Activated CD4-positive, alpha-beta T cell treated with anti-CD3 and anti-CD28 coated beads, Interleukin-2, Interleukin-6, amounts not matched to agents 100 ng/mL and 50 ng/mL, durations not matched to agents 16 hours and 8 hours (primary cell): ENCODE measurements at places on chromosomes 2 and 18.
A peak's percentile ranks its signal among the peaks of the same experiment; 100 is the strongest.

DNA sequence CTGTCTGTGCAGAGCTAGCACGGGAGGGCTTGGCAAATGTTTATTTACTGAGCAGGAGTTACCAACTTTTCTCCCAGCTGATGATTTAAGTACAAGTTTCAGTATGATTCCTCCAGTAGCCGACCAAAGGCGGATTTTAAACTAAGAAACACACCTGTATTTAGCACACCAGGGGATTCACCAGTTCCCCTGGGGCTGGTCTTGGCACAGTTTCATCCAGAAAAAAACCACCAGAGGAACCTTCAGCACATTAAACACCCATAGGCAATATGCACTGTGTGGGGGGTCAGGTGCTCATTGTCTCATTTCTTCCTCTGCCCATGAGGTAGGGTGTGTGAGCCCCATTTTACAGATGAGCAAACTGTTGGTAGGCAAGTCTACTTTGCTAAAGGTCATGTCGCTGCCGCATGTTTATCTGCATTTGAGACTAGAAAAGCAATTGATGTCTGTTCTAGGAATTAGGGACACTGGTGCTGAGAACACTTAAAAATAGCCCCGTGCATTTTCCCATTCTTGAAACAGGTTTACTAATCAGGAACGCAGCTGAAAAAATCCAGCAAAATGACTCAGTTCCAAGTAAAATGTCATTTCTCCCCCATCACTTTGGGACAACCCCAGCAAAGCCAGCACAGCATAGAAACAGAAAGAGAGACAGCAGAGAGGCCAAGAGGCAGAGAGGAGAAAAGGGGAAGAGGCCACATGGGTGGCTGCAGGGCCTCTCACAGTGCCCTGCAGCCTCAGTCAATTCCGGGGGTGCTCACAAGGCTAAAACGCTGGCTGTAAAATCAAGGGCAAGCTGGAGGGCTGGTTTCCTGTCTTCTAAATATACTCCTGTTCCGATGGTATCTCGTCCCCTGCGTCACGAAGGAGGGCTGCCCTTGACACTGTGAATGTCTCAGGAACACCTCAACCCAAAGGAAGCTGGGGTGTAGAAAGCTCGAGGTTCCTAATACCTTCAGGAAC is 166.8 kb upstream of the ID2 start:
- DNase-seq: peak; percentile 74

GRCh38 chr2:71534201-71534600 is 80.8 kb downstream of the DYSF start:
- no peak for DNase-seq

GRCh38 chr2:217113491-217113890 is 253.6 kb upstream of the TNP1 start:
- DNase-seq: no peak

GRCh38 chr2:104430359-104430740 is 423.6 kb upstream of the POU3F3 start:
- no peak for DNase-seq

DNA sequence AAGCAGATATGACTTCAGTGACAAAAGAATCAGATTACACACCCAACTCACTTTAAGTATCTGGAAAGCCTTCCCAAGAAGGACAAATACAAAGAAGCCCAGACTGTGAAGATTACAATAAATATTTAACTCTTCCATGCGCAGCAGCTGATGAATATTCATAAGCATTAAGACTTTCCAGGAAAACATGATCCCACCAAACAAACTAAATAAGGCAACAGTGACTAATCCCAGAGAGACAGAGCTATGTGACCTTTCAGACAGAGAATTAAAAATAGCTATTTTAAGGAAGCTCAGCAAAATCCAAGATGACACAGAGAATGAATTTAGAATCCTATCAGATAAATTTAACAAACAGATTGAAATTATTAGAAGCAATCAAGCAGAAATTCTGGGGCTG is 108.2 kb upstream of the UBE2E3 start:
- DNase-seq: no peak

DNA sequence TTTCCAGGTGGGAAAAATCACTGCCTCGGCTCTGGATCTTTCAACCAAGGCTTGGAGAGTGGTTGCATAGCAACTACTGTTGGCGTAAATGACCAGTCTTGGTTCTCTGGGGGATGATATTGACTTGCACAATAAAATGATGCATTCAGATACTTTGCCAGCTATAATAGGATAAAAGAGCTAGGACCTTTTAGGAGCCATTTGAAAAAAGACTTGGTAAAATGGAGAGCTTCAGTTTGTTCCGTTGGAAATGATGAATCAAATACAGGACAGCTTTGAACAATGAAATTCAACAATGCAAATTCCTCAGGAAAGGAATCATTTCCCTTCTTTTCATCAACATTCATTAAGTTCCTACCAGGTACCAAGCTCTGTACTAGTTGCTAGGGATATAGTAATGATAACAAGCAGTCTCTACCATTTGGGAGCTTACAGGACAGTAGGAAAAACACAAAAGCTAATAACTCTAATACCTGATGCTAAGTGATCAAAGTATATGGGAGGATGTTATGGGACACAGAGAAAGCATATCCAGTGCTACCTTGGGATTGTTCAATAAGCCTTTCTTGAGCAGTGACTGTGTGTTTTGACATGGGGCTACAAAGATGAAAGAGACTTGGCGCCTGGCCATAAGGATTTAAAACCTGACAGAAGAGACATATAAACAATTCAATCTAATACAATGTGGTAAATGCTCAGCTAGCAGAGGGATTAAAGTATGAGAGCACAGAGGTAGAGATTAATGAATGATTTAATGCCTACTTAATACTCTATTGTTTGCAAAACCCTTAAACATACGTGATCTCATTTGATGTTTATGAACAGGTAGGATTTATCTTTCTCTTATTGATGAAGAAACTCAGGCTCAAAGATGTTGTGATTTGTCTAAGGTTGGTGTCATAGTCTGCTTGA is 110.7 kb downstream of the QPCT start:
- no peak for DNase-seq

DNA sequence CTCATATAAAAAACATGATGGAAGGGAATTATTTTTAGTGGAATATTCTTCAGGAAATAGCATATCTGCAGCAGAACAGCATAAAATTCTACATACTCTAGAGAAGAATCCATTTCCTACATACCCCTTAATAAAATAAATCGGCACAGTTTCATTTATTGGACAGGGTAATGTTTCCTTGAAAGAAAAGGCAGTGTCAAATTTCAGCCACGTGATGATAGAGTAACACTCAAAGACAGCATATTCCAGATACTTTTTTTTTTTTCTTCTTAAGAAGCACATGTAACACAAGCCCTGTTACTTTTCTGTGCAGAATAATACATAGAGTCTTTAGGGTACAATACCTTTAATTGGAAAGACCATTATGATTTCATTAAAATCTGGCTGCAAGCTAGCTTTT is 204.4 kb downstream of the SRBD1 start:
- no peak for DNase-seq

DNA sequence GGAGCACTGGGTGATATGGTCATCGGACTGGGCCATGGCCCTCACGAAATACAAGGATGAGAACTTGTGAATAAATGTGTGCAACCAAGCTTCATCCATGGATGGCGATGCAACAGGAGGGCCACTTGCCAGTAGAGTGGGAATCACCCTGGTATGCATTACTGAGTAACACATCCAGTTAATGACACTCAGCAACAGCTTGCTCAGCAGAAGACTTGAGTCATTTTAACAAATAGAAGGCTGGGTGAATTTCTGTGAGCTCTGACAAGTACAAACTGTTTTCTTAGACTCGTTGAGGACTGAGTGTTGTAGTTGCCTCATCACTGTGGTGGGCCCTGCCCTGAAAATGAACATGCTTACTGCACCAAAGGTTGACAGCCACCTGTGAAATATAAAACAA is 221.6 kb downstream of the NCKAP5 start:
- no peak for DNase-seq

- no peak for DNase-seq
Measured at GRCh38 chr2:226142463-226142862, 657.2 kb downstream of the IRS1 start.

DNA sequence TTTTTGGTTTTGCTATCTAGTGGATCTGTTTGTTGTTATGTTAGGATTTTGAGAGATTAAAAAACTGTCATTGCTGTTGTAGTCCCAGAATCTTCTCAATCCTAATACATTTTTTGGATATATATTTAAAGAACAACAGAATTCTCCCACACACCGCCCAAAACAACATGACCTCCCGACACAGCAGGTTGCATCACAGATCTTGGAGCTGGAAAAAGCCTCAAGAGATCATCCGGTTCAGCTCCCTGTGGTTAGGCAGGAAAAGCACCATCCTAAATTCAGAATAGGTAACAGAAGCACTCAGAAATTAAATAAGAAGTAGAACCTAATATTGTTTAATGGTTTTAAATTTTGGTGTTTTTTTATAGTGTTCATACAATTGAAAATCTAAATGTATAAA is 251.4 kb upstream of the STON1 start:
- DNase-seq: no peak

GRCh38 chr2:232432598-232433184 is 23.3 kb upstream of the ALPI start:
- no peak for DNase-seq

DNA sequence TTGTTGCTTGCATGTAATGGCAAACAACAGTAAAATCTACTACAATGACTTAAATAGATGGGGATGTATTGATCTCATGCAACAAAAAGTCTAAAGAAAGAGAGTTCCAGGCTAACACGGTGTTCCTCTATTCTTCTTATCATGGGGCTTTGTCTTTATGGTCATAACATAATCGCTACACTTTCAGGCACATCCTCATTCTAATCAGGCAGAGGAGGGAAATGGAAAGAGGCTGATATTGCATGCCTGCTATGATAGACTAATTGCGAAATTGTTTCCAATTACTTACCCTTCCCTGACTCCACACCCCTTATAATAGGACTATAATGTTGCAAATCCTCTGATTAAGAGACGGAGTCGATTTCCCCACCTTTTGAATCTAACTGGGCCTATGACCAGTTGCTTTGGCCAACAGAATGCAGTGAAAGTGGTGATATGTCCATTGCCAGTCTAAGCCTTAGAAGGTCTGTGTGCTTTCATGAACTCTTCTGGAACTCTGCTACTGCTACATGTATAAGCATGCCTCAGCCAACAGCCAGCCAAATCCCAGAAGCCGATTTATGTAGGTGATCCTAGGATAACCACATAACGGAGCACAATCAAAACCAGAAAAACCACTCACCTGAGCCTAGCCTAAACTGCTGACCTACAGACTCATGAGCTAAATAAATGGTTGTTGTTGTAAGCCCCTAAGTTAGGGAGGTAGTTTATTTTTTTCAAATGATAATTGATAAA is 180.3 kb upstream of the TACR1 start:
- no peak for DNase-seq

DNA sequence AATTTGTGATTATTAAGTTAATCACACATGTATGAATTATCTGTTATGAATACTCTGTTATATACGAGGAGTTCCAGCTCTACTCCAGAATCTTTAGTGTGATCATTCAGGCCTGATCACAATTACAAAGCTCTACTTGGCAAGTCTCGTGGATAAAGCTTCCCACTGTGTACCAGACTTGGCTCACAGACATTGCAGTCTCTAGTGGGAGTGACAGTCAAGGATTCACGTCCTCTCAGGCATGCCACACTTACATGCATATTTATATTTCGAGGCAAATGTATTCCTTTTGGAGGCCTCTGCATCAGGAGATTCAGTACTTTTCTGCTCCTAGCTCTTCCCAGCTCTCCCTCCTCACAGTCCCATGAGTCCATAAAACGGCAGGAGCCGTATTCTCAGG is 403.4 kb upstream of the CDH7 start:
- DNase-seq: no peak

DNA sequence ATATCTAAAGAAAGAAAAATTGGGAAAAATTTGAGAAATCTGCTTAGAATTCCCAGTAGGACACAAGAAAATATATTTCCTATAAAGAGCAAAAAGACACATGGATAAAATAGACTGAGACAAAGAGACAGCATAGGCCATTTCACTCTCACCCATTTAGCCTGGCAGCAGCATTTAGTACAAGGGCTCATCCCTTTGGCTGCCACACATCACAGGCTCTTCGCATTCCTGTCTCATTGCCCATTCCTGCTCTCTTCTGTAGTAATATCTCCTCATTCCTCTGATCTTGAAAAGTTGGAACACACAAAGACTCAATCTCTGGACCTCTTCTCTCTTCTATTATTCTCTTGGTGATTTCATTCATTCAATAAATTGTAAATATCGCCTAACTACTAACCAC is 162.6 kb downstream of the SOX11 start:
- no peak for DNase-seq

GRCh38 chr2:48265169-48266030 is 264.6 kb upstream of the STON1 start:
- no peak for DNase-seq

DNA sequence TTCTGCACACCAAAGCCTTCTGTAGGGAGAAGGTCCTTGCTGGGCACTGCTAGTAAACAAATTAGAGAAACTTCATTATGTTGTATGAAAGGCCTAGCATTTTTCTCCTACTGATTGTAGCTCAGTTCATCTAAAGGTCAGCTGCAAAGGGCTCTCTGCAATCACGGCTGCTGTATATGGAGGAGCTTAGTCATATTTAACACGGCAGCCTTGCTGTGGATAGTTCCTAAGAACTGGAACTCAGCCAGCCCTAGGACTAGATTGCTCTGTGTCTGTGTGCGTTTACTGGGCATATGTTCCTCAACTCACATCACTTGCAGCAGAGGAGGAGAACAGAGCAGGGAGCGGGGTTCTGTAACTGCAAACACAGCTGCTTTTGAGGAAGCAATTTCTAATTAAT is 1103.9 kb upstream of the KLHL29 start:
- DNase-seq: no peak

GRCh38 chr2:191152482-191153240 is 1.9 kb upstream of the STAT4 start:
- DNase-seq: peak; percentile 63

- no peak for DNase-seq
Measured at GRCh38 chr2:238650536-238650935, 197.3 kb upstream of the TWIST2 start.

DNA sequence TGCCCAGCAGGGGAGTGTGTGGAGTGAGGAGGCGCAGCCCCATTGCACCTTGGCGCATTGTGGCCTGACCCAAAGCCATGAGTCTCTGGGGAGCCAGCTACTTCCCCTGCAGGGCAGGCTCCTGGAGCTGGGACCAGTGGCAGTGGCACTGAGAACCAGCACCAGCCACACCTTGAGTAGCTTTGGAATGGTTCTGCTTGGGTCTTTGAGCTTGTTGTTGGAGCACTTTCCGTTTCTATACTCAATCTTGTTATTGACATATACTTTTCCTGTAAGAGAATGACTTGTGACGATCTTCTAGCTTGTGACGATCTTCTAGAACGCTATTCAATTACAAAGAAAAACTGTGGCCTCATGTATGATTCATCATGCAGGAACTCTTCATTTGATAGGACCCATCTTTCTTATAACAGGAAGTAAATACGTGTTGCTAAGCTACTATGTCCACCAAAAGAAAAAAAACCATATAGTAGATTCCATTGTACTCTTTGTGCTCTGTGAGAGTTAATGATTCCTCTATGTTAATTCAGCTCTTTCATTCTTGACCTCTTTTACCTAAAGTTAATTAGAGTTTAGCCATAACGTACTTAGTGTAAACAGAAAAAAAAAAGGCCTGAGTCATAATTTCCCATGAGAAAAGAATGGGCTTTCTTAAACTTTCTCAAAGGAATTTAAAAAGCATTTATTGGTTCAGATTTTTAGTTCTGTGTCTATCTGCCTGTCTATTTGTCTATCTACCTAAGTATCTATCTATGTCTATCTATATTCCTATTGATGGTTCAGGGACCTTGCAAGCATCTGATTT is 113.1 kb downstream of the GATA6 start:
- DNase-seq: peak; percentile 2
